ENCODE measurements at places on chromosomes 7 and 10.

DNA sequence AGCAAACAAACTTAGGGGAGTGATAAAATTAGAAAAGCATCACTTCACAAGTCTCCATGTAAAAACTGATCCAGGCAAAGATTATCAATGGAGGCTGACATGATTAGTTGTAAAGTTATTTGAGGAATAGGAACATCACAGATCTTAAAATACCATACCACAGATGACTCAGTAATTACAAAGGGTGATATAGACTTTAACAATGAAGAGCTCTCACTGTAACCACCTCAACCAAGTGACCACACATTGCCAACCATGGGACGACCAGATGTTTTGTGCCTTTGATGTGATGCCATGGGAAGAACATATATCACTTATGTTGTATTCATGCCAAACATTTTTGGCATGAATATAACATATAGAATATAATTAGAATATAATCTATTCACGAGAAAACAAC, 11.7 kb downstream of the AASS start:
- DNase-seq, result no peak

- no peak for DNase-seq
These were observed 17.9 kb upstream of the EIF3B start for GRCh38 chr7:2336626-2337299.

GRCh38 chr7:96527133-96527827, 182.4 kb downstream of the SEM1 start:
- no peak for DNase-seq

DNA sequence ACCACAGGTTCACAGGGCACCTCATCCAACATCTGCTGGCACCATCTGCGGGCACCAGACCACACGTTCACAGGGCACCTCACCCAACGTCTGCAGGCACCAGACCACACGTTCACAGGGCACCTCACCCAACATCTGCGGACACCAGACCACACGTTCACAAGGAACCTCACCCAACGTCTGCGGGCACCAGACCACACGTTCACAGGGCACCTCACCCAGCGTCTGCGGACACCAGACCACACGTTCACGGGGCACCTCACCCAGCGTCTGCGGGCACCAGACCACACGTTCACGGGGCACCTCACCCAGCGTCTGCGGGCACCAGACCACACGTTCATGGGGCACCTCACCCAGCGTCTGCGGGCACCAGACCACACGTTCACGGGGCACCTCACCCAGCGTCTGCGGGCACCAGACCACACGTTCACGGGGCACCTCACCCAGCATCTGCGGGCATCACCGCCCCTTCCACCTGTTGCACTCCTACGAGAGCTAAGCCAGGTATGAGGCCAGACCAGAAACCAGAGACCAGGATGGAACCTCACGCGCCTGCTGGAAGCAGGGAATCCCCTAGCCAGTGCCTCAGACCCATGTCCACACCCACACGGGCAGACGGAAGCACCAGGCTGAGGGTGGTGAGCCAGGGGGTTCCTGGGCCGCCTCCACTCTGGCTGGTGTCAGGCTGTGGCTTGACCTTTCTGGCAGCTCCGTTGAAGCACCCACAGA, 182.8 kb downstream of the MAD1L1 start:
- DNase-seq, result no peak

DNA sequence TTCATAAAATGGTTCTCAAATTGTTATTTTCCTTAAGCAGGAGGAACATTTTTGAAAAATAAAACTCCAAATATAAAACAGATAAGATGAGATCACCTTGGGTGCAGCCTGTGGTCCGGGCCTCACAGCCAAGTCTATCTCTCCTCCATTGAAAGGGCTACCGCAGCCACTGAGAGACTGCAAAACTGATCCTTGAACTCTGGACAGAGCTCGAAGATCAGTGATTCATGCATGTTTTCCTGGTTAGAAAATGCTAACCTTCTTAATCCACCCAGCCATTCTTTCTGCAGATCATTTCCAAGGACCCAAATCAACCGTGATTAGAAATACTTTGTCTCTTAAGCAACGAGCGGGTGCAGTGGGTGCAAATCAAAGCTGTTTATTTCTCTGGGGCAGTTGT, 378.8 kb downstream of the PLXDC2 start:
- no peak for DNase-seq

DNA sequence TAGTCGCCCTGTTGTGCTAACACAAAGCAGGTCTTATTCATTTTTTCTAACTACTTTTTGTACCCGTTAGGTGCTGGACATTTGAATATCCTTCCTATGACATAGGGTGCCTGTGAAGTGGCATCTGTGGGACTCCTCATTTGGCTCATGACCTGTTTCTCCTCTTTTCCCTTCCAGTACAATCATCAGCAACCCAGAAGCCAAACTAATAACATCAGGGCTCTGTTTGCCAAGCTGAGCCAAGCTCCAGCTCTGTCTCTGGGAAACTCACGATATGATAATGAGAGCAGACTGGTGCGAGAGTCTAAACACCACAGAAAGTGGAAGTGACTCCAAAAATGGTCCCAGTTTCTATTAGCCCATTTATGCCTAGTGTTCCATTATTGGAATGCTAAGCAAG, 92.0 kb downstream of the SVIL start:
- DNase-seq, result no peak

Data from stimulated activated CD4-positive, alpha-beta T cell treated with anti-CD3 and anti-CD28 coated beads, Interleukin-2, amount 100 ng/mL, for 48 hours (primary cell).